ENCODE measurements at places on chromosomes 2 and 18. TPM values are rescaled to one million over a fixed set of nuclear protein-coding genes. Genes with fewer than 3 reads are reported as not detected.

Gene ABCG8
- not detected for total RNA-seq

Gene LBX2
- total RNA-seq = 0.18 TPM

Gene FAM237A
- total RNA-seq = not detected

Gene WNT10A
- not detected for total RNA-seq

Gene SYT4
- total RNA-seq = not detected

Gene FSHR
- not detected for total RNA-seq

Gene CDK5R2
- not detected for total RNA-seq

Gene B3GNT7
- under 0.01 TPM for total RNA-seq

Gene DPP10
- total RNA-seq = not detected

Gene CCDC141
- not detected for total RNA-seq

Gene SPEG
- 7.8 TPM for total RNA-seq

Gene ZNG1B
- total RNA-seq = 7.0 TPM

Gene LIMS2
- 1.1 TPM for total RNA-seq

Gene SLC19A3
- not detected for total RNA-seq

Gene COL3A1
- total RNA-seq = 408 TPM

Gene ANKRD29
- total RNA-seq = 0.18 TPM

Gene HYCC2
- 9.1 TPM for total RNA-seq

Gene TCF7L1
- 0.72 TPM for total RNA-seq

Gene SPC25
- 2.0 TPM for total RNA-seq

Gene MRPL44
- 20.1 TPM for total RNA-seq

Gene STPG4
- 0.28 TPM for total RNA-seq

Gene TSPYL6
- not detected for total RNA-seq

Gene IL18R1
- total RNA-seq = 0.18 TPM

Gene C2orf66
- not detected for total RNA-seq

Gene PLB1
- total RNA-seq = 0.90 TPM

Gene FTCDNL1
- total RNA-seq = 0.18 TPM

Gene VWC2L
- total RNA-seq = not detected

Gene SLC4A1AP
- 11.7 TPM for total RNA-seq

Gene CRYGC
- not detected for total RNA-seq

Gene DSEL
- 100 TPM for total RNA-seq

Gene DNER
- total RNA-seq = under 0.01 TPM

Gene PCARE
- not detected for total RNA-seq

Gene LIMS4
- 2.5 TPM for total RNA-seq

Data from IMR-90 (cell line).